AG04449 (cell line): ENCODE measurements at places on chromosomes 4 and X.

GRCh38 chr4:182576601-182577289, 333.5 kb downstream of the TENM3 start:
- DNase-seq: no peak

- DNase-seq: no peak
Measured at GRCh38 chr4:81635739-81636138, 164.0 kb upstream of the RASGEF1B start.

- DNase-seq: no peak
Measured at GRCh38 chrX:44871931-44872820, 812 bp upstream of the KDM6A start.

DNA sequence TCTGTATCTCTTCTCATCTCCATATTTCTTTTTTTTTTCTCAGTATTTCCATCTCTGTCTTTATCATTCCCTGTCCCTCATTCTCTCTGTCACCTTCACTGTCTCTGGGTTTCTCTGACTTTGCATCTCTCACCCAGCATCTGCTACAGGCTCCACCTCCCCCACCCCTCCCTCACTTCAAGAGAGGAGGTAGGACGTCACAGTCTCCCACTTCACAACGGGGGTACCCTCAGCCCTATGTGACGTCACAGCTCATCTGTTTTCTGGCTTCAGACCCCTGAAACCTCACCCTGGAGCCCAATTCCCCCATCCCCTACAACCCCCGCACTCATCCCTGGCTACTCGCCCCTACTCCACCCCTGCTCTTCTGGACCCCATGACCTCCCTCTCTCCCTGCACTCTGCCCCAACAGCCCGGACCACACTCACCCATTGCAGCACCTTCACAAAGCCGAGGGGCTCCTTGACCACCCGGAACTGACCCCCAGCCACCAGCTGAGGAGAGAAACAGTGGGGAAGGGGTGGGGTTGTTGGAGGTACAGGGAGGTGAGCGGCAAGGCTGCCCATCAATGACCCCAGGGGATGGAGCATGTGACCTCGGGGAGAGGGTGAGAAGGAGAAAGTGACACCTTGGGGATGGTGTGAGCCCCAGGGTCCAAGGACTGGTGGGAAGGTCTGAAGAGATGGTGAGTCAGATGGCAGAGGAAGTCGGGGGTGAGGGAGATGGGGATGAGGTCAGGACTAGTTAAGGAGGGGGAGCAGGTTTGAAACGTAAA, 1.3 kb downstream of the SYP start:
- no peak for DNase-seq

- no peak for DNase-seq
Measured at GRCh38 chrX:38634665-38635064, 73.3 kb downstream of the TSPAN7 start.

- DNase-seq: no peak
Measured at GRCh38 chr4:25198713-25199112, 35.1 kb upstream of the PI4K2B start.

- no peak for DNase-seq
Measured at GRCh38 chrX:73446831-73447230, at the start of gene CDX4. CDX4 (plus strand) TSS chrX:73447053; CDS start chrX:73447254, 201 bp downstream.

DNA sequence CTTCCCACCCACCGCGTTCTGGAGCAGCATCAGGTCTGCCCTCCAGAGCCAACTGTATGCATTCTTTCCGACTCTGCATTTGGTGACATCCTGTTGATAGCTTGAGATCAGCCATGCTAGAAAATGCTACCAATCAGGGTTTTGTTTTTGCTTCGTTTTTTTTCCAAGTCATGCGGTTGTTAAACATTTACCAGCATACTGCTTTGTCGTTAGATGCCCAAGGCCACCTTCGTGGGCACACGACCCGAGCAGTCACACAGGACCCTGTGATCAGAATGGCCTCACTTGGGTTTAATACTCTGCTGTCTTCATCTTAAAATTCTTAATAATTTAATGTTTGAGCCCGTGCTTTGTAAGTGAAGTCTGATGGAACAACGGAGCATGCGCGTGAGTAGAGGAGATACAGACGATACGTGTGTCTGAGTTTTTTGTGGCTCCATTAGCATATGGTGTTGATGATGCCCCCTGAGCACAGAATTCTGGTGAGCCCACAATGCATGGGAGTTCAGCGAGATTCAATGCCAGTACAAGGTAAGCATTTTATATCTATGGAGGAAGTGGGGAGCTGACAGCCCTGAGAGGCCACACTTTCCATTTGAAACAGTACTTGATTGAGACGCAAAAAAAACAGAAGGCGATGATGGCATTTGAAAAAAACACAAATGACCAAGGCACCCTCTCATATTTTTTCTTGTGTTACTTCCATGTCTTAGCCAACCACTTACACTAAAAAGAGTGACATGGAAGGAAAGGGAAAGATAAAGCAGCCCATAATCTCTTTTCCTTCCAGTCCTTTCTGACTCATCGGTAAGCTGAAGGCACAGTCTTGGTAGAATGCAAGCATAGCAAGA, 323.6 kb downstream of the BCOR start:
- no peak for DNase-seq

- no peak for DNase-seq
Measured at GRCh38 chrX:148825696-148826095, 325.3 kb downstream of the AFF2 start.

GRCh38 chr4:185086053-185086452, 57.0 kb upstream of the SLC25A4 start:
- no peak for DNase-seq

DNA sequence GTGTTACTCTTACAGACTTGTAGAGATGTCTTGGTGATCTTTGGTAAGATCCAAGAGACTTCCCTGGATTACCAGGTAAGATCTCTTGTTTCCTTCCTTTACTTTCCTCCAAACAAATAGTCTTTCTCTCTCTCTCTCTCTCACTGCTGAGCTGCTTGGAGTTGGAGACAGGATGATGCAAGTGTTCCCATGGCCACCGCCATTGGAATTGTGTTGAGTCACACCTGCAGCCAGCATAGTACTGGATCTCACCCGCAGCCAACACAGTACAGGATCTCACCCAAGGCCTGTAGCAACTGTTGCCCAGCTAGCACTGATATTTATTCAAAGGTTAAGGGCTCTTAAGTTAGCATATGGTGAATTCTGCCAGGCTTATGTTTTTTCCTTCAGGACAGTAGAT, 1080.9 kb downstream of the FAT4 start:
- no peak for DNase-seq

DNA sequence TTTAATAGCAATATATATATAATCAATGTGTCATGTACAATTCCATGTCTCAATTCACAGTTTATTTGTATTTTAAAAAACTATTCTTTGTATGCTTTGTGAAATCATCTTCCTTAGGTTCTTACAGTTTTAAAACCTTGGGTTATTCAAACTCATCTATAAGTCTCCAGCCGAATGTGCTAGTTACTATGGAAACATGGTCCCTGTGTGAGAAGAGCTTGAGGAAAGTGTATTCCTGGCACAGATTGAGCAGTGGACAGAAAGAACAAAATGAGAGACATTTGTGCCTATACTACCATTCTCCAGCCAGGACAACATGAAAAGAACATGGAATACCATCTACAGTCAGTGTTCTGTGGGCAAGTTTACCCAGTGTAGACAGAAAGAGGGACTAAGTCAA, 103.4 kb downstream of the EFHC2 start:
- no peak for DNase-seq

DNA sequence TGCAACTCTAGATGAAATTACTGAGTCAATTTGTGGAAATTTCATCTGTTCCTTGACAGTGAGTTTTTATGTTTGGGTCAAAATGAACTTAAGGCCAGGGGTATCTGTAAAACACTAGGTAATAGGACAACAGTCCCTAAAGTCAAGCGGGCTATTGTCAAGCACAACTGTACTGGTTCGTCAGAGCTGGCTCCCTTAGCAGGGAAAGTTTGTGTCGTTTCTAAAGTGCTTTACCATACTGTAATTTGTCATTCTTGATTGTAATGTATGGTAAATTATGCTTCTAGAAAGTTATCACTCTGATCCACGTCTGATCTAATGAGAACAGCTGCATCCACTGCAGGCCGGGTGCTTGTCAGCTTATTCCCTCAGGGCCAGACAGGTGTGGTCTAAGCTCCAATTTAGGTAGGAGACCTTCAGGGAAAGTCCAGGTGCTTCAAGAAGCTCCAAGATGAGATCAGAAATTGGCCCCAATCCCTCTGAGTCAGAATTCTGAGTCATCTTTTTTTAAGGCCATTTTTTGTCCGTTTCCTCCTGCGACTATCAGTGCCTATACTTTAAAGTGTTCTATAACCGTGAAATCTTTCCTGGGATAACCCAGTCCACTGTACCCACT, 92.2 kb downstream of the PALLD start:
- no peak for DNase-seq

DNA sequence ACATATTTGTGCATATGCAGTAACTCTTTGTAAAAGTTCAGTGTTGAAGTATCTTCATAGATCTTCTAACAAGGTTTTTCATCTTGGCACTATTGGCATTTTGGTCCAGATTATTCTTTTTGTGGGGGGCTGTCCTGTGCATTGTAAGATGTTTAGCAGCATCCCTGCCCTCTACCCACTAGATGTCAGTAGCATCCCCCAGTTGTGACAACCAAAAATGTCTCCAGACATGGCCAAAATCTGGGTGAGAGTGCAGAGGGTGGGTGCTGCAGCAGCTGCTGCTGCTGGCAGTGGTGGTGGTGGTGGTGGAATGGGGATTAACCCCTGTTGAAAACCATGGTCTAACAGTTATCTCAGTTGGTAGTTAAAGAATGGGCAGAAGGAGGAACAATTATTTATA, 370.0 kb downstream of the GPAT3 start:
- no peak for DNase-seq

DNA sequence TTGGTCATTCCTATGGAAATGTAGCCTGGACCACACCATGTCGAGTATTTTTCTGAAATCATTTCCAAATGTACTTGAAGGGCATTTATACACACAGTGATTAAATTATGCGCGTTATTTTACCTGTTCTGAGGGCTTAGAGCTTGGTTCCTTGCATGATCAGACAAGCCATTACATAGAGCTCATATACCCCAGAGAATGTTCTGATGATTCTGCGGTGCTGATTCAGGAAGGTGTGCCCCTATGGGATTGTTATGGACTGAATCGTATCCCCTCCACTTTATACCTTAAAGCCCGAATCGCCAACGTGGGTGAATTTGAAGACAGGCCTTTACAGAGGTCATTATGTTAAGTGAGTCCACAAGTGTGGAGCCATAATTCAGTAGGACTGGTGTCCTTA, 848.9 kb downstream of the TRIML1 start:
- no peak for DNase-seq

DNA sequence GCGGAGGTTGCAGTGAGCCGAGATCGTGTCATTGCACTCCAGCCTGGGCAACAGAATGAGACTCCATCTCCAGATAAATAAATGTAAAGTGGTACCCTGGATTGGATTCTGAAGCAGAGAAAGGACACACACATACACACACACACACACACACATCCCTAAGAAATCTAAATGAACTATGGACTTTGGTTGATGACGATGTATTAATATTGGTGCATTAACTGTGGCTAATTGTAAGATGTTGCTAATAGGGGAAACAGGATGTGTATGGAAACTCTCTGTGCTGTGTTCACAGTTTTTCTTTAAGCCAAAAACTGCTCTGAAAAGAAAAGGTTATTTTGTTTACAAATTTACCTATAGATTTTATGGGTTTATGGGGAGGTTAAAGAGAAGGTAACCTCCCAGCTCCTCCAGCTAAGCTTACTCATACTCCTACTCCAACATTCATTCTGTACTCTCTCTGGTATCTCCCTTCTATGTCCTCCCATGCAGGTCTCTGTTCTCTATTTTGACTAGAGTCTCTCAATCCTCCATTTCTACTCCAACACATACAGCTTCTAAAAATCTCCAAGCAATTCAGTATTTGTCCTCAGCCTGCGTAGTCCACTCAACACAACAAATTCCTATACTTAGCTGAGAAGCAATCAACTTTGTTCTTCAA, 46.5 kb upstream of the RELL1 start:
- no peak for DNase-seq

GRCh38 chr4:9926586-9926985, 94.7 kb downstream of the SLC2A9 start:
- DNase-seq: no peak

GRCh38 chrX:123311486-123311885, 127.4 kb downstream of the GRIA3 start:
- DNase-seq: no peak

DNA sequence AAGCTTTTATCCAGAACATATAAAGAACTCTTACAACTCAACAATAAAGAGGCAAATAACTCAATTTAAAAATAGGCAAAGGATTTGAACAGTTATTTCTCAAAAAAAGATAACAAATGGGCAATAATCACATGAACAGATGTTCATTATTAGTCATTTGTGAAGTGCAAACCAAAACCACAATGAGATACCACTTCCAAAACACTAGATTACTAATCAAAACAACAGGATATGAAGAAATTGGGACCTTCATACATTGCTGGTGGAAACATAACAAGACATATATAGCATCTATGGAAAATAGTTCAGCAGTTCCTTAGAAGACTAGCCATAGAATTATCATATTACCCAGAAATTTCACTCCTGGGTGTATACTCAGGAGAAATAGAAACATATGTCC, 224.6 kb downstream of the FBXO8 start:
- no peak for DNase-seq

GRCh38 chr4:36574816-36575215, 293.4 kb downstream of the DTHD1 start:
- no peak for DNase-seq

DNA sequence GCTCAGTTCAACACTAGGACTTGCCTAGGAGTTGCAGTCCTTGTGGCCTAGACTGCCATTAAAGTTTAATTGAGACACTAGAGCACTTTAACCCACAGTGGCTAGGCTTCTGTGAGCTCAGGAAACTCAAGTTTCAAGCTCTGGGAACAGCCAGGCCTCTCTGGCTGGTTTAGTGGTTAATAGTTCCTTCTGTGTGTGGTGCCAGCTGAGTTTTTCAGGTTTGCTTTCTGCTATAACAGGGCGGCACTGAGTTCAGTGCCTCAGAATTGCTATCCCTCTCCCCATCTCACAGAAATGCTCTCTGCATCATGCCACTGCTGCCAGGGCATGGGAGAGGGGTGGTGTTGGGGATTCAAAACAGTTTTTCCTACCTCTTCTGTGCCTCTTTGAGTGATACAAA, 15.9 kb downstream of the MMAA start:
- DNase-seq: no peak

GRCh38 chr4:61824454-61824853, 624.3 kb downstream of the ADGRL3 start:
- no peak for DNase-seq

GRCh38 chr4:148405161-148405893, 36.9 kb downstream of the NR3C2 start:
- no peak for DNase-seq

DNA sequence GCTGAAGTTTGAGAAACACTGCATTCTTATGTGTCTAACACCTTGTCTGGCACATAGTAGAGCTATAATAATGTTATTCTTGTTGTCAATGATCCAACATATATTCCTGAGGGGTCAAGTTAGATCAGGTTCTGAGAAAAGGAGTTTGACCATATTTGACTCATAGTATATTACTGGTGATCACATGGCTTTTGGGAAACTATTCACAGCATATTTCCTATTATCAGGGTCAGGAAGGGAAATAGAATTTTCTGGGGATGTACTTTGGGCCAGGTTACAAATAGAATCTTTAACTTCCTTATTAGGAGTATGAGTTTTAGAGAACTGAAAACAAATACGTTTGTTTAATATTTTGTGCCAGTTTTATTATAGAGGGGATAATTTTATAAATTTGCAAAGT, 11.6 kb downstream of the IL15 start:
- no peak for DNase-seq

- no peak for DNase-seq
Measured at GRCh38 chr4:84218031-84218430, 281.1 kb downstream of the NKX6-1 start.
